ENCODE measurements at places on chromosomes 2 and 18.

GRCh38 chr2:38237311-38237710 is 139.8 kb downstream of the ATL2 start:
- DNase-seq: no peak

DNA sequence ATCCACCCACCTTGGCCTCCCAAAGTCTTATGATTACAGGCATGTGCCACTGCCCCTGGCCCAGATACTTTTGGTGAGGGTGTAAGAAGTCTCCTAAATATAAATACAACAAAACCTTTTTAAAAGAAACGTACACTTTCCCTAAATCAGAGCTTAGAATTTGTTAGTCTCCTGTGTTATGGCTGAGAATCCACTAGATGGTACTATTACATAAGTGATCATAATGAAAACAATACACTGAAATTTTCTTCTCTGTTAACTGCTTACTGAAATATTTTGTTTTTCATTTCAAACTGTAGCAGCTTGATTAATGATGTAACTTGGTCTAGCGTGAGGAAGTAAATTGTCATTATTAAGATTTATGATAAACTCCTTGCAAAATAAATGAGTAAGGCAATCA is 74.8 kb upstream of the FAM98A start:
- DNase-seq: no peak

DNA sequence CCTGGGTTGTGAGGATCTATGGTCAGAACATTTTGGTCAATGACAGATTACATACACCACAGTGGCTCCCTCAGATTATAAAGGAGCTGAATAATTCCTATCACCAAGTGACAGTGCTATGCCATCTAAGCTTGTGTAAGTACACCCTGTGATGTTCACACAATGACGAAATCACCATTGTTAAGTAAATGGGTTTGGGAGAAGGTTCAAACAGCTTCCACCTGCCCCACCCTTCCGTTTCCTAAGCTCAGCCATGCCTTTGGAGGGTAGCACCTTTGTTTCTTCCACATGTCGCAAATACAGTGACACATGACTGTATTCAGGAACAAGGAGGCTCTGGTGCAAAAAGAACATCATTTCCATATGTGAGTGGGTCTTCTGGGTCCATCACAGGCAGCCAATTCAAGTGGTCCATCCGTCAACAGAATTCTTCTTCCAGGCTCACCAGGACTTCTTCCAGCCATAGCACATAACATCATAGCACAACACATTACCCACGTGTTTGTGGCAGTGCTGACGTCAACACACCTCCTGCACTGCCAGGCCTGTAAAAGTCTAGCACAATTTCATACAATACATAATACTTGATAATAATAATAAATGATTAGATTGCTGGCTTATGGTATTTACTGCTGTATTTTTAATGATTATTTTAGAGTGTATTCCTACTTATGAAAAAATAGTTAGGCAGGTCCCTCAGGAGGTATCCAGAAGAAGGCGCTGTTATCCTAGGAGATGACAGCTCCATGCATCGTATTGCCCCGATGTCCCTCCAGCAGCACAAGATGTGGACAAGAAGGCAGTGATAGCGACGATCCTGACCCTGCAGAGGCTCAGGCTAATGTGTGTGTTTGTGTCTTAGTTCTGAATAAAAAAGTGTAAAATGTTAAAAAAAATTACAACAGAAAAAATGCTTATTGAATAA is 264.8 kb downstream of the ANAPC1 start:
- no peak for DNase-seq

GRCh38 chr18:76145521-76146376 is 349.3 kb downstream of the ZNF516 start:
- no peak for DNase-seq

DNA sequence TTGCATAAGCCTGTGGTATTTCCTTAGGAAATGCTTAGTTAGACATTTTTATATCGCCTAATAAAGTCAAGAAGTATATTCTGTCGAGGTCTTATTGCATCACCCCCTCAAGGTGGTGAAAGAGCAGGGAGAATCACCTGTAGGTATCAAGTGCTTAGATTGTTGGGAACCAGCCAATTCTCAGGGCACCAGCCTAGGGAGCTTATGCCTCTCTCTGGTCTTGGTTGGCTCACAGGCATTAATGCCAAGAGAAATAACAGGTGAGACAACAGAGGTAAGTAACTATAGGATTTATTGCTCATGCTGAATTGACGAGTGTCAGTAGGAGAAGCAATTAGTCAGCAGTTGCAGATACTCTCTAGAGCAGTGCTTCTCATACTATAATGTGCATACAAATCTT is 663.3 kb upstream of the ZNF804A start:
- DNase-seq: no peak

GRCh38 chr2:54574107-54574859 is 118.2 kb downstream of the SPTBN1 start:
- peak; percentile 78 for DNase-seq

- DNase-seq: no peak
Observed at GRCh38 chr2:100832885-100833284, 12.9 kb downstream of the NPAS2 start.

GRCh38 chr2:141399270-141399669 is 731.5 kb downstream of the LRP1B start:
- no peak for DNase-seq

DNA sequence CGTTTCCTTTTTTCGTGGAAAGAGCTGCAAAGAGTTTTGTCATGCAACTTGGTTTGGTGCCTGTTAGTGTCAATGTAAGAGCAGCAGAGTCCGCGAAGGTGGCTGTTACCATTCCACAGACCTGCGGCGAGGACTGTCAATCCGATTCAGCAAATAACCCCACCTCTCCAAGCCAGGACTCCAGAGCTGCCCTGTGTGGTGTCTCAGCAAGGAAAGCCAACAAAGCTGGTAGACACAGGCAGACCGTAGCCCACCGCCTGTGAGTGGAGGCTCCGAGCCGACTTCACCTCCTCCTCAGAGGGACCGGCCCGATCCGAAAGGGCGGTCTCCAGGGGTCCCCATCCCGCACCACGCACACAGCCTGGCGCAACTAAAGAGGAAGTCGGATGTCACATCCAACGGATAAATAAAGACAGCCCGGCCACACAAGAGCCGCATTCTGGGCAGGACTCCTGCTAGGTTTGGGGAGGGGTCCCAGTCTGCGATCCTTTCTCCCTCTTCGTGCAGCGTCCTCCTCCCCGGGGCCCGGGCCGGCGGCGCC is 819 bp downstream of the ANKRD44 start:
- peak; percentile 77 for DNase-seq

DNA sequence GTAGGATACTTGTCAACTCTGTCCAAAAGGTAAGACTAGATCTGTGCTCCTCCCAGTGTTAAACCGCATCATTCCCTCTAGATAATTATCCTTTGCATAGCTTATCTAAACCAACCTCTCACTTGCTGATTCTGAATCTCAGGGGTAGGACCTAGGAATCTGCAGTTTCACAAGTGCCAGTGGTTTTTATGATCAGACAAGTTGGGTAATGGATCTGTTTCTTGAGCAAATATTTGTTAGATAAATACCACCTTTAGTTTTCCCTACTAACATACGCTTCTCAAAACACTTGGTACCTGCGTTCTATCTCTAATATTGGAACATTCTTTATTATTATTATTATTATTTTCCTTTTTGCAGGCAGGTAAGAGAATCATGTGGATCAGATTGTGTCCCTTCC is 439.9 kb downstream of the PTPRM start:
- no peak for DNase-seq

DNA sequence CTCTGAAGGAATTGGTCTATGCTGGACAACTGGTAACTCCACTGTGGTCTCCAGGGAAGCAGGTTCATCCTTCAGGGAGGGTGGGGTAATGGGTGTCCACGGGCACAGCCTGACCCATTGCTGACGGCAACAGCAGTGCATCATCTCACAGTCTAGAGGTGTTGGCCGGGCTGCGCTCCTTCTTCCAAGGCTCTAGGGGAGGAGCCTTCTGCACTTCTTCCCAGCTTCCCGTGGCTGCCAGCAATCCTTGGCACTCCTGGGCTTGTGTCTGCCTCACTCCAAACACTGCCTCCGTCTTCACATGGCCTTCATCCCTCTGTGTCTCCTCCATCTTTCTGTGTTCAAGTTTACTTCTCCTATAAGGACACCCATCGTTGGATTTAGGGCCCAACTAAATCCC is 166.2 kb downstream of the CTIF start:
- no peak for DNase-seq

DNA sequence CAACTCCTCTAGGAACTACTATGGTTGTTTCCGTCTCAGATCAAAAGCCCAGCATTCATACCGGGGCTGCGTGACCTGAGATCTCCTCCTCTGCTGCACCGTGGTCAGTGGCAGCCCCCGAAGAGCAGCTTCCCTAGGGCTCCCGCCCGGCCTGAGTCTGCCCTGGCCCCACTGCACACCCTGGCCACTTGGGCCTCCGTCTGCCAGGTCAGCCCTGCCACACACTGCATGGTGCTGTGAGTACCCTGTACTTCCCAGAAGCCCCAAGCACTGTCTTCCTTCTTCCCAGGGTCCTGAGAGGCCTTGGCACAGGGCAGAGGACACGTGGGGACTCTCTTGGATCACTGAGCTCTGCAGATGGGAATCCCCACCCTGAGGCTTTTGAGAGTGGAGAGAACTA is 81.5 kb upstream of the GPC1 start:
- DNase-seq: no peak

DNA sequence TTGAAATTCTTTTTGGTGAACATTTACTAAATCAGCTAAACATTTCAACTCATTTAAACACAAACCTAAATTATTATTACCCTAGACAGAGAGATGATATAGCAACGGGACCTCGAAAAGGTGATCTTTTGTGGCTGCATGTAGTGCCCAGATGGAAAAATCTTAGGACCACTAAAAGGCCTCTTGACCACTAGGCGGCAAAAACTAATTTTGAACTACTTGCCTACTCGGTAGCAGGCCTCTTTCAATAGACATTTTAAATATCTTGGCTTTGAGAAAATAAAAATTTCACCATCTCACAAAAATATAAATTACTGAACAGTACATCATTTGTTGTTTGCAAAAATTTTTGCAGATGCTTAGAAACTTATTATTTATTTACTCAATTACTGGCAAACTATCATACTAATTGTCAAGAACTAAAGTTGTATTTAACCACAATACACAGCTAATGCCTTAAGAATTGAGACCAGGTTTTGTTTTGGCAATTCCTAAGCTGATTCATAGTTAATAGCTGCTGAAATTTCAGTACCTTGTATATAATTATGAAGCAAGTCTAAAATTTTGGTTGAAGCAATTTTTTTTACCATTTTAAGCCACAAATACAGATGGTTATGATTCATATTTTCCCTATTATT is 9.4 kb downstream of the COL3A1 start:
- DNase-seq: no peak

DNA sequence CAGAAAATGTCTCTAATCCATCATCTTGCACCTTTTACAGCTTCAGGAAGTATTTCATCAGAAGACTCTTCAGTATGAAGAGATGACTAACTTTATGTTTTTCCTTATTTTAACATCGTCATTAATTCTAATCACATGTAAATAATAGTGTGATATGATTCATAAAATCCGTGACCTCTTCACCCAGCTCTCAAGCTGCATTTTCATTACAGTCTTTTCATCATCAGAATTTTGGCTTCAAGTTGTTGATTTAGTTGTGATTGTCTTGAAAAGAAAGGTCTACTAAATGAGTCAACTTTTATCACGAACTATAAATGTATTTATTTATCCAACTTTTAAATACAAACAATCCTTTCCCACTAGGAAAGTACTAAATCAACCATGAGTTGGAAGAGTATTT is 410.3 kb downstream of the LRP1B start:
- no peak for DNase-seq

GRCh38 chr18:10168477-10168876 is 254.7 kb downstream of the VAPA start:
- DNase-seq: no peak

- DNase-seq: no peak
Observed at GRCh38 chr2:237987268-237987667, 20.5 kb downstream of the UBE2F start.

GRCh38 chr2:210207929-210208328 is 17.3 kb downstream of the ACADL start:
- DNase-seq: no peak

DNA sequence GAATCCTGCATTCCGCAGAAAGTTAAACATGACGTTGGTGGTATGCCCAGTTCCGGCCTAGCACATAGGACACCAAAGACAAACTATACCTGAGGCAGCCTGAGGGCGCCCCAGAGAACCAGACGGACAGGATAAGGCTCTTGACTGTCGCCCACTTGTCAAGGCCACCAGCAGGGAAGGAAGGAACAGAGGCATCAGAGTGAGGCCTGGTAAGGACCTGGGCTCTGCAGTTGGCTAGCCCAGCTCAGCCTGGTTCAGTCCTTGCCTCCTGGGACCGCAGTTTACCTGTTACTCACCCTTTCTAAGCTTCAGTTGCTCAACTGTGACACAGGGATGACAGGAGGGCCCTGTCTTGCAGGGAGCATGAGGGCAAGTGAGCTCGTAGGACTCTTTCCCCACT is 82.1 kb downstream of the ACTR2 start:
- DNase-seq: no peak

All from cardiac septum (tissue), 1 donor.